ENCODE measurements at places on chromosomes 2 and 18.

GRCh38 chr18:77114152-77114414 is 18.5 kb downstream of the MBP start:
- no peak for DNase-seq

- no peak for DNase-seq
Observed at GRCh38 chr2:181203916-181204315, 223.5 kb downstream of the UBE2E3 start.

- DNase-seq, result no peak
Observed at GRCh38 chr2:223486751-223487150, 115.4 kb downstream of the SCG2 start.

- no peak for DNase-seq
Observed at GRCh38 chr18:22088996-22089640, 80.3 kb upstream of the GATA6 start.

- no peak for DNase-seq
Observed at GRCh38 chr2:197369228-197369932, 58.8 kb upstream of the ANKRD44 start.

- no peak for DNase-seq
Observed at GRCh38 chr2:2938481-2938880, 439.1 kb downstream of the EIPR1 start.

GRCh38 chr2:1742681-1743395 is 1.5 kb downstream of the PXDN start:
- DNase-seq, result no peak

DNA sequence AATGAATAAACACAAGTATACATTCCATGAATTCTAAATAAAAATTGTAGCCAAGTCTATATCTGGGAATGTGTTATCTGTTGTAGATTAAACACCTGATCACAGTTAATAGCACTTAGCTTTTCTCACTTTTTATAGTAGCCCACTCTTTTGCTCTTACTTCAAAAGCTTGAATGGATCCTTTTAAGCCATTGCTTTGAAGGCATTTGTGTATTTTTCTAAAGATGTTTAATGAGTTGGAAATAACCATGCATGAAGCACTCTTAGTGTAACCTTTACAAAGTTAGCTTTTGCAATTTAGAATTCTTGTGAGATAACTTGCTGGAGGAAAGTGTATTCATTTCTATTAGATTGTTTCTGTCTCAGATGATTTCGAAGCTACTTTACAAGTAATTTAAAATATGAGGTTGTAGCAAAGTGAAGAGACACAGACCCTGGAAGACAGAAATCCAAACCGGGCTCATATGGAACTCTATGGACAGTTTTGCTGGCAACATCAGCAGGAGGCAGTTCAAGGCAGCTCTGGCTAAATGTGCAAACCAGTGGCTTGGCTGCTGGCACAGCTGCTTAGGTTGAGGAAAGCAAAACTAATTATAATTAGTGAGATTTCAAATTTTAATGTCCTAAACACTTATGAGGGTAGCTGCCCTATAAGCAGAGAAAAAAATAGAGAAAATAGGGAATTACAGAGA is 469.8 kb upstream of the ZEB2 start:
- DNase-seq, result no peak

GRCh38 chr2:126657148-126657635 is 1.2 kb downstream of the GYPC start:
- DNase-seq, result peak; percentile 28

DNA sequence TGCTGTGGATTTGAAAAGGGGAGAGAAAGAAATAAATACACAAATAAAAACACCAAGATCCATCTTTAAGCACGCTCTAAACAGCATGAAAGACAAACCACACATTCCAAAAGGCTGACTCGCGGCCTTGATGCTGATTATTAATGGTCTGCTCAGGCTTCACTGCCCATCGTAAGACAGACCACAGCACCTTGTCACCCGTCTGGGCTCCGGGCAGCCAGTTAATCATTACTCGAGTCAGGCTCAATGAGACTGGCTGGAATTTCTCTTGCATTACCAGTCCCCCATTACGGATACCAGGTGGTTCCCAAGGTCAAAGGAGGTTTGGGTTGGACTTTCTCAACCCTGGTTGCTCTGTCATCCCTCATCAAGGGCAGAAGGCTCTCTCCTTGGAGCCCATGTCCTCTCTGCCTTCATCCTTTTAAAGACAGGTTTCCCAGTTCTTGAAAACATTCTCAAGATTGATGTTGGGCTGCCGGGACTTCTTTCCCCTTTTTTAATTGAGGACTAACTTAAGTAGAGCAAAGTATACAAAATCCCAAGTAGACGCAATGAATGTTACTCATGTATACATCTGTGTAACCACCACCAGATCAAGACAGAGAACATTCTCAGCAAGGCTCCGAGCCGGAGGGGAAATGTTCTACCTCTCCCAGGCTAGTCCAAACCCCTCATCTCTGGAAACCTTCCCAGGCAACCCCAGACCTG is 8.1 kb downstream of the SMAD7 start:
- DNase-seq, result no peak

- no peak for DNase-seq
Observed at GRCh38 chr2:190446193-190446592, 38.0 kb downstream of the MFSD6 start.

DNA sequence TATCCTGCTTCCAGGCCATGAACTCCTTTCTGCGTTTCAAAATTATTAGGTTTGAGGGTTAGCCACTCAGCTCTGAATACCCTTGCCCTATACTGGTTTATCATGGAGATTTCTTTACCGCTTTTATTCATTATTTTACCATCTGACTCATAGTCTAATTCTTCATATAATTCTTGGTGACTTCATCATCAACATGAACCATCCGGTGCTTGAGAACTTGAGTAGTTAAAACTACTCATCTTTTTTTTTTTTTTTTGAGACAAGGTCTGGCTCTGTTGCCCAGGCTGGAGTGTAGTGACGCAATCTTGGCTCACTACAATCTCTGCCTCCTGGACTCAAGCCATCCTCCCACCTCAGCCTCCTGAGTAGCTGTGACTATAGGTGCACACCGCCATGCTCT is 94.2 kb upstream of the LHCGR start:
- DNase-seq, result no peak

GRCh38 chr18:13247506-13247905 is 28.9 kb downstream of the LDLRAD4 start:
- DNase-seq, result no peak

GRCh38 chr2:12722447-12723316 is 5.9 kb downstream of the TRIB2 start:
- DNase-seq, result no peak

DNA sequence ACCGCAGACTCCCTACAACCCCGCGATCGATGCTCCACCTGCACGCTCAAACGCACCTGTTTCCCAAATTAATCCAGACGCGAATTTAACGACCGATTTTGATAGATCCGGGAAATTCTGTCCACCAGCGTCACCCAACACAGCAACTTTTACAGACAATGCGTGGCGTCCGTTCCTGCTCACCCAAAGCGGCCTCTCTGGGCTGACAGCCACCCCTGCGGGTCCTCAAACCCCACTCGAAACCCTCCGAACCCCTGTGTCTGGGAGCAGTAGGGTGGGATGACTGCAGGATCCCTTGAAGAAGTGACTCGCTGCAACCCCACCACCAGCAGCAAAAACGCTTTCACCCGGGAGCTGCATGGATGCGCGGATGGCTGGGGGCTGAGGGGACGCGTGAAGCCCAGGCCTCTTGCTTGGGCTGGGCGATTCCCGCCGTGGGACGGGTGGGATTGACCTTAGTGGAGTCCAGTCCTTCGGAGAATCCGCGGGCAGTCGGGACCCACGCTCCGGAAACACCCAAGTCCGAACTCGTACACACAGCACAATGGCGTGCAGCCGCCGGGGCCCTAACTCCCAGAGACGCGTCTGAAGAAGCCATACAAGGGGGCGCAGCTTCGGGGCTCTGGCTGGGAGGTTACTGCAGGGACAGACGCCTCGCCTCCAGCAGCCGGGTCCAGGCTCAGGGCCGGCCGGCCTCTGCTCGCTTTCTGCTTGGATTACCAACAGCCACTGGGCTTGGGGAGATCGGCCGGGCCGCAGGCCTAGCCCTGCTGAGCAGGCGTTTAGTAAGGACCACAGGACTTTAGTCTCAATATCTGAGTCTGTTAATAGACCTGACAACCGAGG is 31.1 kb upstream of the ATP6V1B1 start:
- DNase-seq, result no peak

DNA sequence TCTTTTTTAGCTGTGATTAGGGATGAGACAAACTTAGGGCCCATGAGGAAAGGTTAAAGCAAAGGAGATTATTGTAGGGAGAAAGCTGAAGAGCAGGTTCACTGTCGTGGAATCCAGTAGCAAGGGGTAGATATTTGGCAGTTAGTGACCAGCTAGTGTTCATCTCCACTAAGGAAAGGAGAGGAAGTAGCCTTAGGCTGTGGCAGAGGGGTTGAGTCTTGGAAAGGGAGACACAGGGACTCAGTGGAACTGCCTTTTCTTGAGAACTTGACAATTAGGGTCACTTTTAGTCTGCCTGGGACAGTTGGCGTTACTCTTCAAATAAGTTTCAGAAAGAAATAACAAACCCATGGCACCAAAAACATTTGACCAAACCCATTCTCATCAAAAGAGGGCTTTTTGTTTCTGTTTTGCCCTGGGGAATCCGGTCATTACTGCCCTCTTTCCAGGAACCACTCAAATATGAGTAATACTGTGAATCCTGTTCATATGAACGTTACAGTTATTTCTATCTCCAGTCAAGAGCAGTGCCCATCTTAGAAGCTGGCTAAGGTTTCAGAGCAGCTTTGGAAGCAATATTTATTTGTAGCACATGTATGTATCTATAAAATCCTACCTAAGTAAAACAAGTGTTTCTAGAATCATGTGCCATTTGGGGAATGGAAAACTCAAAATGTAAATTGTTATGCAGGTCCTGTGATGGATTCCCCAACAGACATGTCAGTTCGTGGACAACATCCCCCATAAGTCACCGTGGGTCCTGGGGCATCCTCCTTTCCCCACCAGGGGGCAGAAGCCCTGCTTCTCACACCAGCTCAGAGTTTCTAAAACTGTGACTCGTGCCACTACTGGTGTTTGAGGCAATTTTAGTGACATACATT is 77.3 kb upstream of the PHLPP1 start:
- DNase-seq, result peak; percentile 17

DNA sequence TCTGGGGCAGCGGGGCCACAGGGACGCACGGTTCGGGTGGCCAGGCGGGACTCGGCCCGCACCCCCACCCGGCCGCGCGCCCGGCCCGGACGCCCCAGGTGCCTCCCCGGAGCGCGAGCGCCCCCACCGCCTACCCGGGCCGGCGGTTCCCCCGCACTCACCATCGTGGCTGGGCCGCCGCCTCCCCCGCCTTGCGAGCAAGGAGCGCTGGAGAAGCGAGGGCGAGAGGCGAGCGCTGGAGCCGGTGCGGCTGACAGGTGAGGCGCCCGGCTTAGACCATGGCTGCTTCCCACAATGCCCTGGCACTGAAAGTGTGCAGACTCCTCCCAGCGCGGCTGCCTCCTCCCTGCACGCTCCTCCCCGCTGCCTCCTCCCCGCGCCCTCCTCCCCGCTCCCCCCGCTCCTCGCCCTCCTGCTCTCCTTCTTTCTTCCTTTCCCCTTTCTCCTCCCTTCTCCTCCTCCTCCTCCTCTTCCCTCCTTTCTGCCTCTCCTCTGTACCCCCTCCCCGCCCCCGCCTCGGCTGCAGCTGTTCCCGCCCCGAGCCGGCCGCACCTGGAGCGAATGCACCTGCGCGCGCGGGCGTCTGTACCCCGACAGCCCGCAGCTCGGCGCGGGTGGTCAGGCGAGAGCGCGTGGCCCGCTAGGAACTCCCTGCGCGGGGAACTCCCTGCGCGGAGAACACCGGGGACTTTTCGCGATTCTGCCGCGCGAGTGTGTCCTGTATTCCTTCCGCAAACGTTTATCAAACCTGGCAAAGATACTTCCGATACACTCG is at the start of gene AP1S3:
Gene AP1S3 (minus strand): TSS at position 296 of the 775 bp plus-strand sequence. CDS start 132 bp downstream, at position 164.
- DNase-seq, result peak; percentile 56

GRCh38 chr2:26936855-26937254 is 33.6 kb upstream of the MAPRE3 start:
- no peak for DNase-seq

DNA sequence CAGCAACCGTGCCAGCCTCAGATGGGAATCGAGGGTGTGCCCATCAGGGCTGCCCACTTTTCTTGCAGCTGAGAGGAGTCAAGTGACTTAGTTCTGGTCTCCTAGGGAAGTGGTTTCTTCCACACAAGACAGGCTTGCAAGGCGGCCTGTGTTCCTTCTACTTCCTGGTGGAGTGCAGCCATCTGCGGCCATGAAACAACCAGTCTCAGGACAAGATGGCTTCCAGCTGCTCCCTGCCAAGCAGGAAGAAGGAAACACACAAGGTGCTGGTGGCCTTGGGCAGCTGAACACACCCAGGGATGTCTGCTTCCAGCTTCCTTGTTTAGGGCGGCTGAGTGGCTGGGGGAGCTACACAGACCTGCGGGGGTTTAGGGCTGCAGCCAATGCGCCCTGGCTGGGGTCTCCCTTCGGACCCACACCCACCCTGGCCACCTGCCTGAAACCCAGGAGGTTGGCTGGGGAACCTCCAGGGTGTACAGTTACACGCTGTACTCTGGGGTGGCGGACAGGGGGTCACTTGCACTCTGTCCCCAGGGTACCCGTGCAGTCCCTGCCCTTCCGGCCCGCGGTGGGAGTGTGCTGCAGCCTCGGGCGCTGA is 34.7 kb downstream of the PTPN18 start:
- DNase-seq, result no peak

- no peak for DNase-seq
Observed at GRCh38 chr2:48954935-48955334, 199.4 kb downstream of the FSHR start.

- no peak for DNase-seq
Observed at GRCh38 chr2:119122663-119123062, 35.9 kb downstream of the C1QL2 start.

DNA sequence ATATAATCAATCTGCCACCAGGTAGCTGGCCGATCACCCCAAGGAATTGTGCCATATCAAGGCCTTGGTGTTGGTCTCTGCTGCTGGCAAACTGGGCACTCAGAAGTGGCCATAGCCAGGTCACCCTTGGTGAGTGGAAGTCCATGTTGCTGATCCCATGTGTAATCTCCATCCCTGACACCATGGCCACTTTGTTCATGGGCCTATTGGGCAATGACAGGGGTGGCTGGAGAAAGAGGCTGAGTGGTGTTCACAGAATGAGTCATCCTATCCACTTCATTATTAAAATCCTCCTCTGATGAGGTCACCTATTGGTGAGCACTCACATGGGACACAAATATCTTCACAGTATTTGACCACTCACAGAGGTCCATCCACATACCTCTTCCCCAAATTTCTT is 26.7 kb upstream of the CD226 start:
- no peak for DNase-seq

DNA sequence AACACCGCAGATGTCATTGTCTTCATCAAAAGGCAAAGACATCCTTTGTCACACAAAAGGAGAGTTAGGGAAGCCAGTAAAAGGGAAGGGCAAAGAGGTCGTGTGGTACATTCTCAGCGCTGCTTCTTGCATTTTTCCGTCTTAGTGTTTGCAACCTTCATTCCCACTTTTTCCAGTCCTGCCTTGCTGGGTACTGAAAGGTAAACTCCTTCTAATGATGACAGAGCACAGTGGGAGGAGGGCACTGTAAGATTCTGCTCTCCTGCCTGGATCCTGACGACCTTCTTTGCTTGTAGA is 424.3 kb upstream of the MEX3C start:
- no peak for DNase-seq

GRCh38 chr2:239152239-239152915 is 248.4 kb downstream of the HDAC4 start:
- no peak for DNase-seq

Measured in activated T-helper 9 cell treated with anti-CD3 and anti-CD28 coated beads, Interleukin-2, amount 50 U/mL, for 16 hours (primary cell).